Fibroblast of upper back skin (primary cell): ENCODE measurements at places on chromosomes 1 and 21.

DNA sequence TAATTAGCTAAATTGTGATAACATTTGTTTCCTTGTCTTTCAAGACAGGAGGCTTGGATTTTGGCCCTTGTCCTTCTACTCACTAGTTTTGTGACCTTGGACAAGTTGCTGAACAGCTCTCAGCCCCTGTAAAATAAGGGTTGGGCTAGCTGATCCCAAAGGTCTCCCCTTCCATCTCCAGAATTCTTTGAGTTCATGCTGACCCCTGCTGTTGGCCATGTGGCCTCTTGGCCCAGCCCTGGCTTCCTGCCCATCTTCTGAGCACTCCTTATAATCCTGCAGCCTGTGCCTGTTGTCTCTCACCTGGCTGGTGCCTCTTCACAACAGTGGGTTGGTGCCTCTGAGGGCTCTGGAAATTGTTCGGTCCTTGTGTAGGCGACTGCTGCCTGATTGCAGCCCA lies 10.1 kb downstream of the PTGFRN start:
- DNase-seq = no peak

- no peak for DNase-seq
These were observed 65.5 kb downstream of the ITSN1 start for GRCh38 chr21:33707846-33708245.

DNA sequence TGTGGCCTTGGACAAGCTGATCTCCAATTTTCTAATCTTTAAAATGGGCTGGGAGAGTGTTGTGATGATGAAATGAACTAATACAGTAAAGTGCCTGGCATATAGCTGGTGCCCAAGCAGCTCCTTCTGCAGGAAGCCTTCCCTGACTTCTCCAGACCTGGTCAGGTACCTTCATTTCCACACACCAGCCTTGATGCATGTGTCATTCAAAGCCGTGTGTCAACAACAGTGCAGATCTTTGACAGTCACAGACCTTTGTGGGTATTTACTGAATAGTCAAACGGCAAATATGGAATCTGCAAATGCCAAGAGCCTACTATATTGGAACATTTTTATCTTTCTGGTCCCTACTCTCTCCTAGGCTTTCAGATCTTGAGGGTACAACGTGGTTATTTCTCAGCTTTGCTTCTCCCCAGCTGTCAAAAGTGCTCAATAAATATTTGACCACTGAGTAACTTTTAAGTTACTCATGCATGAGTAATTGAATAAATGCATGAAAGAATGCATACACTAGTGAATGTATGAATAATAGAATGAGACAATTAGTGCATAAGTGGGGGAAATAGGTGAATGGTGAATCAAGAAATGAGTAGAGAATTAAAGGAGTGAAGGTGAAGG lies 75.4 kb downstream of the MDM4 start:
- DNase-seq = peak; percentile 77

- peak; percentile 97 for DNase-seq
These were observed 9.1 kb upstream of the PADI2 start for GRCh38 chr1:17128361-17128760.

DNA sequence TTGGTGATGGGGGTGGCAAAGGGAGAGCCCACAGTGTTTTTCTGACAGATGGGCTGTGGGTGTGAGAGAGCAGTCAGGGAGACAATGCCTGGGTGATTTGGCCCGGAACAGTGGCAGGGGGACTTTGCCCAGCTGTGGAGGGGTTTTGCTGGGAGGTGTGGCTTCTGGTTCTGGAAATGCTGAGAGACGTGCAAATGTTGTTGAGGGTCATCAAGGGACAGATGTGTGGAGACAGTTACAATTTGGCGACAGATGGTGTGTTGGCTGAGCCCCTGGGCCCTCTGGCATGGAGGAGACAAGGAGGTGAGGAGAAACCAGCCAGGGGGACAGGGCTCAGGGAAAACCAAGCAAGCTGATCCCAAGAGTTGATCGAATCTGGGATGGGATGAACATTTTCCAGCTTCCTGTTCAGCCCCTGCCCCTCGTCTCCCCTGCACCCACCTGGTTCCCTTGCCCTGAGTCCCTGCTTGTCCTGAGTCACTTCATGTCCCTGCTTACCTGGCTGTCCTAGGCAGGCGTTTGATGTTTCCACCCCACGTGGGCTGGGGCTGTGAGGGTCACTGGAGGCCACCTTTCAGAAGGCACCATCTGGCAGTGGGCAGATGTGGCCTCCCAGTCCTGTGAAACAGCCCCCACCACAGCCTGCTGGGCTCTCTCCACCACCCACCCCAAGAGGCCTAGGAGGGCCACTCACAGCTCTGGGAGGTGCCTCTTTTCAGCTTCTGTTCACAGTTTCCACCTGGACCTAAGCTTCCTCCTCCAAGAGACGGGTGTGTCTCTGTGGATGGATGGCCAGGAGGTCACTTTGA lies 15.8 kb upstream of the ZNF678 start:
- DNase-seq = no peak

- DNase-seq = no peak
These were observed 197.3 kb upstream of the SGIP1 start for GRCh38 chr1:66336641-66336990.
